ENCODE measurements at places on chromosomes 1 and 21. TPM values are rescaled to one million over a fixed set of nuclear protein-coding genes. Genes with fewer than 3 reads are reported as not detected.
A peak's percentile ranks its signal among the peaks of the same experiment; 100 is the strongest.

- no peak for DNase-seq
Observed at GRCh38 chr21:35028451-35028978, 20.6 kb downstream of the RUNX1 start.

DNA sequence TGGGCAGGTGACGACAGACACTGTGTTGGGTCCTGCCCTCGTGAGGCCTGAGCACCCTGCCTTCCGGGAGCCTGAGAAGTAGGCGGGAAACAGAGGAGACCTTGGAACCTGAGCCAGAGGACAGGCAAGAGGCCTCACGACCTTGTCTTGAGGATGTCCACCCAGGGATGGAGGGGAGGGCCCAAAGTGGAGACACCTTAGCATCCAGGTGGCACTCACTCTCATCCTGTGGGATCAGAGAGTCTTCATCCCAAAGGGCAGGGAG, 347.2 kb downstream of the NPHP4 start:
- DNase-seq: no peak

GRCh38 chr21:25752416-25752815, 17.6 kb downstream of the GABPA start:
- no peak for DNase-seq

DNA sequence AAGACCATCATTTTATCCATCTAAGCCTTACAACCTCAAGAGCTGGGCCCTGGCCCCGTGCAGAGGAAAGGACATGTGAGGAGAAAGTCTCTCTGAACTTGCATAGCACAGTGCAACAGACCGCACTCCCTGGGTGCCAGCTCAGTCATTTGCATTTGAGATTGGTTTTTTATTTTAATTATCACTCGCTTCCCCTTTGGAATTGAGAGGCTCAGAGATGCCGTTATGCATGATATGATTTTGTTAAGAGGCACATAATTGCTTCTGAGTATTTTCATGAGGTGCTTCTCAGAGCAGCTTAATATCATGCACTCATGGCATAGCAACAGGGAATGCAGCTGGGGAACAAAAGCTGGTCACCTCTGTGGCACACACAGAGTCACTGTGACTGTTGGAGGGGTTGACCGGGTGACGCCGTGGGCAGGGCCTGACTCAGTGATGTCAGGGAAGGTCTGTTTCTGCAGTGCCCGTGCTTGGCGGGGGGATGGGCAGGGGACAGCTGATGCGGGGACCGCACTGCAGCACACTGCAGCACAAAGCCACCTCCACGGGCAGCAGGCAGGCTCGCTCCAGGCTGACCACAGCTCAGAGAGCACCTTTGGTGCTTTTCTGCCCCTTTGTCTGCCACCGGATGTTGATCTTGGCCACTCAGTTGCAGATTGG, 43.2 kb upstream of the VAMP3 start:
- DNase-seq: no peak

DNA sequence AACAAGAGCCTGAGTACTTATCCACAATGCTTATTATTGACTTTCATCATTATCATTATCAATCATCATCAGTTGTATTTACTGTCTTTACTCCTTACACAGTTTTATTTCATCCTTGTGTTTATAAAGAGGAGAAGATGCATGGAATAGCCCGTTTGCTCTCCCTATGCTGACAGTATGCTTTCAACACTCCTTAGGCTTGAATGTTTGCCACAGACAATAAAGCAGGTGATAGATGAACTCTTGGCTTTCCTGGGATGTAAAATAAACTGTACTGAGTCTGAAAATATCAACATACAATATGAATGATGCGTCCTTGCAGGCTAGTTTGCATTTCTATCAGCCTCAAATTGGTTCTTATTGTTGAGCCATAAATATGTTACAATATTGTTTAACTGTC, 891.8 kb upstream of the NCAM2 start:
- no peak for DNase-seq

DNA sequence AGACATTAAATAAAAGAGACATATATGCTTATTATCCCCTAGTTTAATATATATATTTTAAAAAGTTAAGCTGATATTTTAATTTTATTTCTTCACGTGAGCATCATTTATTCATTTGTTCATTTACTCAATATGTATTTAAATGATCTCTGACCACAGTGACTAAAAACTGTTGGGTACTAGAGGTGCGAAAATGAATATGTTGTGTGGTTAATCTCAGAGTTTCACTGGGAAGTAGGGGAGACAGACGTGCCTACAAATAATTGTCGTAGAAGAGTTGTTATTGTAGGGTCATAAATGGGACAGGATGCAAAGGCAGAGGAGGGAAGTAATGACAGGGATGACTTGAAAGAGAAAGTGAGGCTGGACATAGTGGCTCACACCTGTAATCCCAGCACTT, 213.0 kb upstream of the CACYBP start:
- no peak for DNase-seq

- DNase-seq: no peak
Observed at GRCh38 chr21:45594721-45595489, 48.6 kb upstream of the PCBP3 start.

- no peak for DNase-seq
Observed at GRCh38 chr1:43835082-43836021, 98.2 kb upstream of the ARTN start.

- no peak for DNase-seq
Observed at GRCh38 chr21:38351176-38351959, 94.6 kb downstream of the KCNJ15 start.

- no peak for DNase-seq
Observed at GRCh38 chr1:101302831-101303511, 66.2 kb downstream of the S1PR1 start.

DNA sequence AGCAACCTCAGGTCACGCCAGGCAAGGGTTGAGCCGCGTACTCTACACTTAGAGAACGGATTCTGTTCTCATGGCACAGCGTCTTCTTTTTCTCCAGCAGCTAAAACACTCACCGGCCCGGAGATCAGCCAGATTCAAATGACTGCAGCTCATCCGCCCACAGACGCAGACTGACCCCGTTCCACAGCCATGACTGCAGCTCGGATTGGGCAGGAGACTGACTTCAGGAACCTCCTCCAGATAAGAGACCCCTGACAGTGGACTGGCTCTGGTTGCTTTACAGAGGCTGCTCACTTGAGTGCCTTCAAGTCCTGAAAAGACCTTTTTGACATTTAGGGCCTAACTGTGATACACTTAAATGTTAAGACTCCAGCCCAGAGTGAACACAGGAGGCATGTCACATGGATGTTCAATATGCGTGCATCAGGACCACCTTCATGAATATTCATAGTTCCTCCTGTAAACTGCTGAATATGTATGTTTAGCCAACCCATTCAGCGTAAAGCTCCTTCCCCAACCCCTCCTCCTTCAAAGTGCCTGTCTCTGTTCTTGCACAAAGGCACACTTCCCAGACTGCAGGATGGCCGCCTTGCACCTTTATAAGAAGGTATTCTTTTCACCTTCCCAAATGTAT, 42.6 kb downstream of the BACE2 start:
- DNase-seq: no peak

DNA sequence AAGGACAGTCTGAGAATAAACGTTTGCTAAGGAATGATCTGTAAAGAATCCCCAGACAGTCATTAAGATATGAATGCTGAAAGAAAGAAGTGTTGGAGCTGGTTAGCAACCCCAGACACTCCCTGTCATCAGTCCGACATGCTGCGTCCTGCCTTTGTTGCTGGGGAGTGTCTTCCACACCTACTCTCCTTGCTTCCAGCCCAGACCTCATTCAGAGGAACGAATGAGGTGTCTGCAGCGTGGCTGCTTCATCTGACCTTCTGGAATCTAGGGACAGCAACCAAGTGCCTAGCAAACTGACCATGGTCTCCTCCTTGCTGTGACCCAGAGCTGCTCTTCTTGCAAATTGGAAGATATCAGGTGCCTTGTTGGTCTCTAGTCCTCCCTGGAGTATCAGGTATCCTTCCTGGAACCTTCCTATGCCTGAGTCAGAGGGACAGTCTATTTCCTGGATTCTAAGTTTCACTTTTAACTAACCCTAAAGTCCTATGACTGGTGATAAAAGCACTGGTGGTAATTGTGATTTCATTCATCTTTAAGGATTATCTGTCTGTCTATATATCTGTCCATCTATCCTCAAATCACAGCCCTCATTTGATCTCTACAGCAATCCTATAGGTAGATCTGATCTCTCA, 45.3 kb downstream of the NFASC start:
- DNase-seq: no peak

DNA sequence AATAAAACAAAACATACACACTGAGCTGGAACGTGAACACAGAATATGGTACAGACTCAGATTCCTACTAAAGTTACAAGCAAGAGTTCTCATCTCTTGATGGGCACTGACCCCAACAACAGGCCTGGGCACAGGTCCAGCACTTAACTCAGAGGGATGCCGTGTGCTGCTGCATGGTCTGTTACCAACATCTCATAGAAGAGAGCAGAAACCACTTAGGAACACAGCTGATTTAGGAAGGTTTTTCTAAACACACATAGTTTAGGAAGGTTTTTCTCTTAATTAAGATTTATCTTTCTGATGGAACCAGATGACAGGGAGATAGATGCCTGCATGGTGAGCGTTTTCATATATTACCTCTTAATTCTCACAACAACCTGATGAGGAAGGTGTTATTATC, 1.5 kb downstream of the GCLM start:
- DNase-seq: peak; percentile 21

GRCh38 chr1:14513111-14513510, 85.4 kb upstream of the KAZN start:
- DNase-seq: no peak

DNA sequence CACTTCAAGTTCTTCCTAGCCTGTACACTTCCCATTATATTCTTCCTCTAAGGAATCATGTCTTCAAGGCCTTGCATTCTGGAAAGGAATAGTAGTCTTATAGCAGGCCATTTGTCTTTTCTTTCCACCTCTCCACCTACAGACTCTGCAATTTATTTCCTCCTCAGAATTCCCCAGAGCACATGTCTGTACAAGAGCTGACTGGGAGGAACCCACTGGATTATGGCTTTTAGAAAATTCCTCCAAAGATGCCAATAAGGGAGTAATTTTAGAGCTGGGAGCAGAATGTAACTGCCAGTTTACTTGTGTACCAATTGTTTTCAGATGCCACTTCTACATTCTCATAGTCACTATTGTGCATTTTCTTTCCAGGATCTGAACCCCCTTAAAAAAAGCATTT, 3.4 kb upstream of the PSMG1 start:
- no peak for DNase-seq

- peak; percentile 44 for DNase-seq
Observed at GRCh38 chr1:32684167-32684811, 18.3 kb downstream of the SYNC start.

DNA sequence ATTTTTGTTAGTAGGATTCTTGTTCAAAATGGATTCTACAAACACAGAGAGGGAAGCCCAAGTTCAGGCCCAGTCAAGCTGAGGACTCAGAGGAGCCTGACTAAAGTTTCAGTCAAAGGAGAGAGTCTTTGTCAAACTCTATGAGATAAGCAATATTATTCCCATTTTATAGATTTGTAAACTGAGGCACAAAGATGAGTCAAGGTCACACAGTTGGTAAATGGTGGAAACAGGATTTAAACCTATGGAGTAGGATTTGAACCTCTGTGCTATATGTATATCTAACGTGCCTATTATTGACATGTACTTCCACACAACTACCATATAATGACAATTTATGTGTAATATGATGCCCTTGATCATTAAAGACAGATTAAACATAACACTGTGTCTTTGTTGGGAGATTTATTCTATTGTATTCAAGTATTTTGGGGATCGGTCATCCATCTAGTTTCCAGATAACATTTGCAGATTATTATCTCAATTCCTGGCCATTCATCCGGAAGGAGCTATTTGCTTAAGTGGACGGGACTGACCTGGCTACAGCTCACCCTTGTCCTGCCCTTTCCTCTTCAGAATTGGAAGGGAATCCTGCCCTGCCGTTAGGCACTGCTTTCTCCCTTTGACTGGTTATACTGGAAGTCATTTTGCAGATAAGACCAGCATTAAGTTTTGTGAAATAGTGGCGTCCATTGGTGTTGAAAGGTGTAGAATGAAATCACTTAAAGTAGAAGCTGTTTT, 86.1 kb upstream of the LMO4 start:
- DNase-seq: no peak

Gene SH2D5
- total RNA-seq: 0.15 TPM

Gene PROK1
- 0.17 TPM for total RNA-seq

Gene RUNX3
- total RNA-seq: 0.39 TPM

Gene DNALI1
- total RNA-seq: 4.7 TPM

Gene CSMD2
- total RNA-seq: 0.25 TPM

Gene MTR
- total RNA-seq: 74.6 TPM

Data from heart right ventricle (tissue), 16 donors.